ENCODE measurements at places on chromosomes 2 and 18. TPM values are rescaled to one million over a fixed set of nuclear protein-coding genes. Genes with fewer than 3 reads are reported as not detected.

Gene SERPINB10
- total RNA-seq, result not detected

- H3K27ac ChIP-seq, result no peak overlapping the region
- H3K4me1 ChIP-seq, result no peaks in the 10 kb centered on the region
- no peak for DNase-seq
- no peak overlapping the region for H3K4me3 ChIP-seq
- peaks cover 10% of the 10 kb centered on the region for H3K36me3 ChIP-seq
Measured at GRCh38 chr2:37090019-37090477, 5.7 kb downstream of the GPATCH11 start.

- H3K27me3 ChIP-seq, result peaks cover 15% of the 10 kb centered on the region
- H3K4me3 ChIP-seq, result peak overlapping the region; percentile 74
- DNase-seq, result no peak
- H3K27ac ChIP-seq, result peak overlapping the region; percentile 78
- H3K4me1 ChIP-seq, result peaks cover 64% of the 10 kb centered on the region
Measured at GRCh38 chr2:104844807-104845551, 8.9 kb upstream of the POU3F3 start.

GRCh38 chr2:60759654-60760053 lies 3.6 kb downstream of the PAPOLG start:
- peaks cover 35% of the 10 kb centered on the region for H3K4me1 ChIP-seq
- H3K27me3 ChIP-seq, result no peaks in the 10 kb centered on the region
- H3K36me3 ChIP-seq, result peaks cover 20% of the 10 kb centered on the region
- no peak overlapping the region for H3K27ac ChIP-seq
